Uterus (tissue), 4 donors: ENCODE measurements at places on chromosomes 13 and 19.

DNA sequence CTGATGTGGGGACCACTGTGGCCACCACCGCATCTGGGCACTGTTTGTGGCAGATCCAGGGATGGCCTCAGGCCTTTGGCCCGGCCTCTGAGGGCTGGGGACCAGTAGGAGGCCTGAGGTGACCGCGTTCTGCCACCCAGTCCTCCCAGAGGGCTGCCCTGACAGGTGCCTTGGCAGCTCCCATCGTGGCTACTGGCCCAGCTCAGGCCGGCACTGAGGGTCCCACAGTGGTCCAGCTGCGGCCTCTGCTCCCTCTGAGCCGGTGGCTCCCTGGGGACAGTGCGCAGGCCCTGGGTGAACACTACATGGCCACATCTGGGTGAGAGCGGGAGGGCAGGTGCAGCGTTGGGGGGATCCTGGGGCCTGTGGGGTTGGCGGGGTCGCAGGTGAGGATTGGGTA, 61.9 kb downstream of the KDM4B start:
- no peak for DNase-seq
- no peak overlapping the region for H3K4me3 ChIP-seq
- no peaks in the 10 kb centered on the region for H3K4me1 ChIP-seq
- no peaks in the 10 kb centered on the region for H3K36me3 ChIP-seq
- H3K27ac ChIP-seq, result peak overlapping the region; percentile 21
- no peaks in the 10 kb centered on the region for H3K27me3 ChIP-seq

DNA sequence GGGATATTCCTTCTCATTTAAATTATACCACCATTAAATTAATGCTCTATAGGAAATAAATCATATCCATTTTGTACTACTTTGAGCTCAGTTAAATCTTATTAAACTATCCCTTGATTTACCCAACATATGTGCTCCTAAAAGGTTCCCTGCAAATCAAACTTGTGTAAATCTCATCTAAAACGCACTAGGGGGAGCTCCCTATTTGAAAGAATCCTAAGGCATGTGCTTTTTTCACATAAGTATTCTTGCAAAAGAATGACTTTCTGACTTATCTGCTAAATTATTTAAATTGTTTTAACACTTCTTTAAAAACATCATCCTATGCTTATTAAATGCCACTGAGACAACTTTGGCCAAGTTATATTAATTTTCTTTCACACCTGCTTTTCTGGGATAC, 7.9 kb downstream of the INTS6 start:
- H3K27ac ChIP-seq, result no peak overlapping the region
- H3K4me1 ChIP-seq, result no peaks in the 10 kb centered on the region
- no peaks in the 10 kb centered on the region for H3K27me3 ChIP-seq
- no peak for DNase-seq

GRCh38 chr19:52542984-52543664, 15.7 kb downstream of the ZNF808 start:
- H3K27ac ChIP-seq, result no peak overlapping the region
- H3K27me3 ChIP-seq, result no peaks in the 10 kb centered on the region
- H3K36me3 ChIP-seq, result no peaks in the 10 kb centered on the region
- H3K4me1 ChIP-seq, result no peaks in the 10 kb centered on the region
- no peak for DNase-seq

DNA sequence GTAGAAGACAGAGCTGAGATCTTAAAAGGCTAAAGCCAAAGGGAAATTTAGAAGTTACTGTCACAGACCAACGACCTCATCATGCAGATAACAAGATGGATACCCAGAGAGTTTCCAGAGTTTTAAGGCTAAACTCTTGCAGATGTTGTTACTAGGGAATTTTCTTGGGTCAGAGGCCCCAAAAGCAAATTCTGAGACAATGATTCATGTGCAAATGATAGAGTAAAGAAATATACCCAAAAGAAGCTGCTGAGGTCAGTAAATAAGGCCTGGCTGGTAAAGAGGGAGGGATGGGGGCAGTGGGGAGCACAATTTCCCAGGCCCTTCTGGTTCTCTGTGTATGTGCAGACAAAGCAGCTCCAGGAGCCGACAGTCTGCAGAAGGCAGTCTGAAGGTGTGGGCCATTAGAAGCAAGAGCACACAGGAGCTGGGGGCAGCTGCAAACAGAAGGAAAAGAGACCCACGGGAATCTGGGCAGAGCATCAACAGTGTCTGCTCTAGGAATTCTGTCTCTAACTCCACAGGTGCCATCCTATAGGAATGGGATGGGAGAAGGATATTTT, 330.8 kb downstream of the TBC1D4 start:
- no peak overlapping the region for H3K27ac ChIP-seq
- no peak overlapping the region for H3K4me3 ChIP-seq
- no peaks in the 10 kb centered on the region for H3K4me1 ChIP-seq
- H3K27me3 ChIP-seq, result no peaks in the 10 kb centered on the region

DNA sequence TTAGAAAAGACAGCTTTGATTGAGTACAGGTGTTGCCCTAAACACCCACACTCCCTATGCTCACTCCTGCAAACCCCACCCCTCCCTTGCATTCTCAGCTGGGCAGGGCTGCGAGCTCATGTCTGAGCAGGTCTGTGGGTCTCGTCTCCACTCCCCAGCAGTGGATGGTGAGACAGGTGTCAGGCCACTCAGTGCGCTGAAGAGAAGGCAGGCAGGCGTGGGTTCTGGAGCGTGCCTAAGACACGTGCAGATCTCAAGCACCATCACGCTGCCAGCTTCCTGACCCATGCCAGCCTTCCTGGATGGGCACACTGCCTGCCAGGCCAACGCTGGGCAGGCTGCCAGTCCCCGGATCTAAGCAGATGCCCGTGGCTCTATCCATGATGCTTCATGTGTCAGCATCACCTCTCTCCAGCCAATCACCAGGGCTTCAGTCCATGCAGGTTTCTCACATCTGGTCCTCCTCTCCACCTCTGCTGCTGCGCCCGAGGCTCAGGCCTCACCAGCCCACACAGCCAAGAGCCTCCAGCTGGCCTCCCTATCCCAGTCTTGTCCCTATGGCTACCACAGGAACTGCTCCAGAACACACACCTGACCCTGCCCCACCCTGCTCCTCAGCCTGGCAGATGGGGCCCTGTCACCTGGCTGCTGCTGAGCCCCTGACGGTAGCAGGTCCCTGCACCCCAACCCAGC, 42.6 kb downstream of the EPS15L1 start:
- no peak for DNase-seq
- no peaks in the 10 kb centered on the region for H3K36me3 ChIP-seq
- no peaks in the 10 kb centered on the region for H3K4me1 ChIP-seq
- H3K27ac ChIP-seq, result no peak overlapping the region

GRCh38 chr19:9070066-9070465, 16.8 kb upstream of the OR1M1 start:
- no peaks in the 10 kb centered on the region for H3K36me3 ChIP-seq
- H3K4me3 ChIP-seq, result no peak overlapping the region
- H3K27me3 ChIP-seq, result no peaks in the 10 kb centered on the region
- no peak for DNase-seq

DNA sequence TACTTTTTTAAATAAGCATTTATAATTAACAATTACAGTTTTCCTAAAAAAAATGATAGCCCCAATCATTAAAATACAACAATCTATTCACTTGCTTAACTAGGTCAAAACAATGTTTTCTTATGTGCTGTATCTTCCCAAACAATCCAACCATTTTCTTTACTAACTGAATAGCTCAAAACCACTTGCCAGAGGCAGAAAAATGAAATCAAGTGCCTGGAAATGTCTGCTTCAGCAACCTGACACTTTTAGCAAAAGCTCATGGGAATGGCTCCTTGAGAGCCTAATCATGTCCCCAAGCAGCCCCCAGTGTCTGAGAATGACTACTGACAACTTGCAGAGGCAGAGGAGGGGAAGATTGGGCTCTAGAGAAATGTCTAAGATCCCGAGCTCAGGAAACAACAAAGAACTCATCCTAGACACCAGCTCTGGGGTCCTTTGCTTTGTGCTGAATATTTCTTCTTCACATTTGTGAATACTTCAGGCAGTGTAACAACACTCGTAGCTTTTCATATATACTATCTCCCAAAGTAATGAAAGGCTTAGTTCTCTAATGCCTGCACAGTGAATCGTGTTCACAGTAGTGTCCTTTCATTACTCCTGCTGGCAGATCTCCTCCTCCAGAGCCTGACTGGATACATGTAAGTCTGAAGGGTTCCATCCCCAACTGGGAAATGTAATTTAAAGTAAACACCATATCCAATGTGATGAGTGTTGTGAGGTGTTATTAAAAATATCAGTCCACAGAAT, 280.0 kb downstream of the LHFPL6 start:
- no peak overlapping the region for H3K27ac ChIP-seq
- H3K4me1 ChIP-seq, result no peaks in the 10 kb centered on the region
- H3K27me3 ChIP-seq, result no peaks in the 10 kb centered on the region
- H3K4me3 ChIP-seq, result no peak overlapping the region

- no peak overlapping the region for H3K4me3 ChIP-seq
- no peaks in the 10 kb centered on the region for H3K4me1 ChIP-seq
- DNase-seq, result no peak
- peak overlapping the region; percentile 69 for H3K27ac ChIP-seq
- H3K36me3 ChIP-seq, result no peaks in the 10 kb centered on the region
- no peaks in the 10 kb centered on the region for H3K27me3 ChIP-seq
These were observed 65.2 kb upstream of the TNFRSF19 start for GRCh38 chr13:23505007-23505406.

GRCh38 chr13:113162783-113163685, 4.6 kb downstream of the PROZ start:
- no peaks in the 10 kb centered on the region for H3K4me1 ChIP-seq
- H3K4me3 ChIP-seq, result no peak overlapping the region
- DNase-seq, result no peak
- H3K36me3 ChIP-seq, result no peaks in the 10 kb centered on the region

DNA sequence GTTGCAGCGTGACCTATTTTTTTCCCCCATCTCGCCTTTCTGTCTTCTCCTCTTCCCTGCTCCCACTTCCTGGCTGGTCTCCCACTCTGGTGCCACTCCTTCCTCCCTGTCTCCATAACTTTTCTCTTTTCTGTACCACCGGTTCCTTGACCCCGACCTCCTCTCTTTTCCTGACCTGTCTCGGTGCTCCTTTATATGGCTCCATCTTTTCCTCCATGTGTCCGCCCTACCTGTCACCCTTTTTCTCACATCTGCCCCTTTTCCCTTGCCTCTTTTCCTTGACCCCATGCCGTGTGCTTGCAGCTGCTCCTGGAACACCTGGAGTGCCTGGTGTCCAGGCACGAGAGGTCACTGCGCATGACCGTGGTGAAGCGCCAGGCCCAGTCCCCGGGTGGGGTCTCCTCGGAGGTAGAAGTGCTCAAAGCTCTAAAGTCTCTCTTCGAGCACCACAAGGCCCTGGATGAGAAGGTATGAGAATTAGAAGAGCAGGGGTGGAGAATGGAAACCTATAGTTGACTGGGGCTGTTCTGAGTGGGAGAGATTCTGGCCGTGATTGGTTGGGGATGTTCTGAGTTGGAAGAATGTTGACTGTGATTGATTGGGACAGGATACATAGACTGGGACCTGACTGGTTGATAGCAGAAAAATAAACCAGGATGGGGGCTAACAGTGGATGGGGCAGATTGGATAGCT, 9.3 kb downstream of the PPFIA3 start:
- H3K27ac ChIP-seq, result no peak overlapping the region
- peak overlapping the region; percentile 15 for H3K4me3 ChIP-seq
- no peaks in the 10 kb centered on the region for H3K36me3 ChIP-seq
- H3K27me3 ChIP-seq, result no peaks in the 10 kb centered on the region

GRCh38 chr13:31627097-31627845, 112.1 kb upstream of the RXFP2 start:
- H3K27me3 ChIP-seq, result no peaks in the 10 kb centered on the region
- no peaks in the 10 kb centered on the region for H3K4me1 ChIP-seq

GRCh38 chr19:5200844-5201243, 139.8 kb downstream of the PTPRS start:
- H3K4me3 ChIP-seq, result no peak overlapping the region
- H3K4me1 ChIP-seq, result no peaks in the 10 kb centered on the region
- DNase-seq, result no peak

DNA sequence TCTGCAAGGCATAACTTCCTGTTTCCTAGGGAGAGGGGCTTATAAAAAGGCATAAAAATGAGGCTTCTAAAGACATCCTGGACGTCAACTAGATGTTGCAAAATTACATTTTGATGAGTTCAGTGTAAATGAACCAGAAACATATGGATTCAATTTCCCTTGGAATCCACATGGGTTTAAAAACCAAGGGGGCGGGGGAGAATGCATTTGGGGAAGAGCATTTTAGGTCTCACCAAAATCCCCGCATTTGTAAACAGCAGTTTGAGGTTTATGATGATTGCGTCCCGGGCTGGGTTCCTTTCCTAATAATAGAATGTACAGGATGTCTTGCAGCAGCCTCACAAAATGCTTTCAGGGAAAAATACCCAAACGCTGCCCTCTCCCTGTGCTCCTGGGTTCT, 407.8 kb downstream of the ZNF536 start:
- H3K4me3 ChIP-seq, result no peak overlapping the region
- no peaks in the 10 kb centered on the region for H3K36me3 ChIP-seq
- DNase-seq, result no peak
- H3K4me1 ChIP-seq, result no peaks in the 10 kb centered on the region
- no peak overlapping the region for H3K27ac ChIP-seq
- H3K27me3 ChIP-seq, result no peaks in the 10 kb centered on the region

DNA sequence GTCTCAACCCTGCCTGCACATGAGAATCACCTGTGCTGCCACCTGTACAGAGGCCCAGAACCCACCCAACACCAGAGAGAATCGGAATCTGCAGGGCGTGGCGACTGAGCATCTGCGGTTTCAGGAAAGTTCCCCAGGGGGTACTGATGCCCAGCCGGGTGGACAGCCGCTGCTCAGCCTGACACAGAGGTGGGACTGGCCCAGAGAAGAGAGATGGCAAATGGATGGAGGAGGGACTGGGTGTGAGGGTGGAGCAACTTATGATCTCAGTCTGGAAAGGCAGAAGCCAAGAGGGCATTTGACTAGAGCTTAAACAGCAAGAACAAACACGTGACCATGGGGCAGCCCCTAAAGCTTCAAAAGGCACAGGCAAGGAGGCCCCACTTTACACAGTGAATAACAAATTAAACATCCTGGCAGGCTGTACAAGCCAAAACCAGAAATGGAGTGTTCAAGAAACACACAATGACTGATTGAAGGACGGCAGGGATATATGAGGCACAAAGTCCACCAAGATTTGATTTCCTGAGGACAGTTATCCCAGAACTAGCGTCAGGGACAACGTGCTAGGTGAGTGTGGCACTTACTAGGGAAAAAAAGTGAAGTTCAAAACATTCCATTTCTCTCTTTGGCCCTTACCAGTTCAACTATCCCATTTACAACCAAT, 3.1 kb downstream of the RANBP3 start:
- no peak overlapping the region for H3K27ac ChIP-seq
- DNase-seq, result no peak

- H3K27ac ChIP-seq, result peak within 1 kb of the TSS; percentile 71
- no peaks in the 10 kb centered on the region for H3K27me3 ChIP-seq
- H3K36me3 ChIP-seq, result no peaks in the 10 kb centered on the region
- H3K4me3 ChIP-seq, result peak within 1 kb of the TSS; percentile 94
- H3K4me1 ChIP-seq, result no peaks in the 10 kb centered on the region
These were observed at the start of gene GNG7 for GRCh38 chr19:2702170-2703076. Gene GNG7 (minus strand): TSS chr19:2702694. CDS start chr19:2520688, 182,006 bp downstream.

DNA sequence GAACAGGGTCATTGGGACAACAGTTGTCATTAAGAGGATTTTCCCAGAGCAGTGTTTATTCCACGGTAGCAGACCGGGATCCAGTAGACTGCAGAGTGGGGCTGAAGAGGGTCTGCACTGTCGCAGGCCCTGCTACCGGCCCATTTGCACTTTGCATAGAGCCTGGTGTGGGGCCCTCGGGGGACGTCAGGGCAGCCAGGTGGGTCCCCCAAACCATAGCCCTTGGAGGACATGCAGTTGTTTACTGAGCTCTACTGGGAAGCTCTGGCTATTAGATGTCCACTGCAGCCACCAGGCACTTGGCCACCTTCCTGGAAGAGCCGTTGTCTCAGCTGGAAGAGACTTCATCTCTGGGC, 45.8 kb downstream of the SLC7A9 start:
- no peak for DNase-seq
- H3K4me3 ChIP-seq, result no peak overlapping the region
- no peaks in the 10 kb centered on the region for H3K4me1 ChIP-seq
- H3K27ac ChIP-seq, result no peak overlapping the region
